ENCODE measurements at places on chromosomes 4 and X. TPM values are rescaled to one million over a fixed set of nuclear protein-coding genes. Genes with fewer than 3 reads are reported as not detected.

GRCh38 chr4:152988721-152989553, 52.8 kb downstream of the FHDC1 start:
- DNase-seq = no peak

DNA sequence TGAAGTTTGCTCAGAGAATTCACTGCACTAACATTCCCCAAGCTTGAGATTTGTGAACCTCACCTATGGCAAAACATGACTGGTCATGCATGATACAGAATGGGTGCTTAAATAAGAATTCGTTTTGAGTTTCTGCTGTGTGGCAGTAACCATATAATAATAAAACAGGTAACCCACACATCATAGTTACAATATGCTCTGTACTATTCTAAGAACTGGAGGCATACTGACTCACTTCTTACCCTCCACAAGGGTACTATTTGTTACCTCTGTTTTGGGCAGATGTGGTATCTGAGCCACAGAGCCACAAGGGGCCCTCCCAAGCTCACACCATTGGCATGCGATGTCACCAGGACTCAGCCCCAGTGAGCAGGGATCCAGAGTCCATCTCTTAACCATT, 17.6 kb downstream of the SLC2A9 start:
- DNase-seq = no peak

DNA sequence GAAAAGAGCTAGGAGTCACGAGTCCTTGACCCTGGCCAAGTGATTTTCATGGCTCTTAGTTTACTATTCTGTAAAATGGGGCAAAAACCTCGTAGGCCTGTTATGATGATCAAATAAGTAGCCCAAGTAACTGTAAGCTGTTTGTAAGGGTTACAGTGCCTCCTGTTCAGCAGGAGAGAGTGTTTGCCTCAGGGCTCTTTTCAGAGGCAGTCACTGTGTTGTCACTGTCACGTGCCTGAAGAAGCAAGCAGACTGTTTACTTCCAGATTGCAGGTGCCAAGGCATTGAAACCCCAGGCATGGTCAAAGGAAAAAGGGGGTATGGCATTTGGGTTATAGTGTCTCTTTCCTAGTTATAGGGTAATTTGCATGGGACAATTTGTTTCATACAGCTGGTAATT, 4.5 kb downstream of the RAB39B start:
- no peak for DNase-seq

- DNase-seq = no peak
Measured at GRCh38 chrX:1484638-1485019, 31.9 kb upstream of the ASMTL start.

- DNase-seq = no peak
Measured at GRCh38 chr4:86855572-86855971, 6.4 kb upstream of the SLC10A6 start.

DNA sequence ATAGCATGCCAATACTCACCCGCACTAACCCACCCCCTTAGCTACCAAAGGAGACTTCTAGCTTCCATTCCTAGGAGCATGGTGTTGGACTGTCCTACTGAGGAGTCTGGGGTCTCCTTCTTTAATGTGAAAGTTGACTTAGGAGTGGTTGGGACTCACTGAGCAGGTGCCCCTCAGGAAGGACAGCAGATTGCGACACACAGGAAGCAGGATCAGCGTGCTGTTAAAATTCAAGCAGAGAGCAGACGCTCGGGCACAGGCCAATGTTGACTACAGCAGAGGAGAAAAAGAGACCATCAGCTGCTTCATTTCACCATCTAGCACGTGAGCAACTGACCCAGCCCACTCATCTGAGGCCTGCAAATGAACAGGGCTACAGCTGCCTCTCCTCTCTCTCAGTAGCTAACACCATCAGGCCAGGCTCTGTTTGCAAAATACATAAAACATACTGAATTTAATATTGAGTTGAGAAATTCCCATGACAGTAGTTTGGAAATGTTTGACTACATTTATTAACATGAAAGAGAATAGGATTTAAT, 10.8 kb downstream of the NOX1 start:
- no peak for DNase-seq

Gene HPGDS
- 1.7 TPM for total RNA-seq

Gene CENPVL1
- not detected for total RNA-seq

GRCh38 chrX:153917869-153918268, 8.2 kb downstream of the ARHGAP4 start:
- DNase-seq = no peak

GRCh38 chrX:134024686-134025377, 39.4 kb upstream of the GPC3 start:
- DNase-seq = no peak

- no peak for DNase-seq
Measured at GRCh38 chr4:156595041-156595440, 376.6 kb downstream of the PDGFC start.

Gene VCX3A
- total RNA-seq = not detected

Gene TLR6
- 2.2 TPM for total RNA-seq

- DNase-seq = no peak
Measured at GRCh38 chr4:145019346-145019745, 78.7 kb downstream of the ANAPC10 start.

- DNase-seq = no peak
Measured at GRCh38 chr4:53841711-53842110, 222.7 kb downstream of the CHIC2 start.

DNA sequence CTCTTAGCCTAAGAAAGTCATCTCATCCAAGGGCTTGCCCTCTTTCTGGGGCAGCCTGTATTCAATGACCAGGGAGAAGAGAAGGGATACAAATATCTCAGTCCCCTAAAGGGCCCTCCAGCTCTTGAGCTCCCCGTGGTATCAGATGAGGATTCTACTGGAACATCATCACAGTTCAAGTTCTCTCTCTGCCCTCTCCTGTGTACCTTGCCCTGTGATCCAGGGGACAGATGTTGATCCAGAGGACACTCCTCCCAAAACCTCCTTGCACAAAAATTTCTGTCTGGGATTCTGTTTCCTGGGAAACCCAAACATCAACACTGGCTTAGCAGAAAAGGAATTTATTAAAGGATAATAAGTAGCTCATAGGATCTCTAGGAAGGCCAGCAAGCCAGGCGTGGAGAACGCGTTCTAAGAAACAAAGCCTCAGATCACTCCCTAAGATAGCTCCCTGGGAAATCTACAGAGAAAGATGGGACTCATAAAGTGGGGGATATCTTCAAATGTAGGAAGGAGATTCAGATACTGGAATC, 296.3 kb upstream of the KLF3 start:
- no peak for DNase-seq

GRCh38 chr4:101512416-101512815, 165.1 kb upstream of the PPP3CA start:
- no peak for DNase-seq

Gene CSAG1
- not detected for total RNA-seq

Gene SMPX
- total RNA-seq = 2.4 TPM

Gene MAGEB10
- total RNA-seq = not detected

Gene IL2RG
- total RNA-seq = 61.0 TPM

DNA sequence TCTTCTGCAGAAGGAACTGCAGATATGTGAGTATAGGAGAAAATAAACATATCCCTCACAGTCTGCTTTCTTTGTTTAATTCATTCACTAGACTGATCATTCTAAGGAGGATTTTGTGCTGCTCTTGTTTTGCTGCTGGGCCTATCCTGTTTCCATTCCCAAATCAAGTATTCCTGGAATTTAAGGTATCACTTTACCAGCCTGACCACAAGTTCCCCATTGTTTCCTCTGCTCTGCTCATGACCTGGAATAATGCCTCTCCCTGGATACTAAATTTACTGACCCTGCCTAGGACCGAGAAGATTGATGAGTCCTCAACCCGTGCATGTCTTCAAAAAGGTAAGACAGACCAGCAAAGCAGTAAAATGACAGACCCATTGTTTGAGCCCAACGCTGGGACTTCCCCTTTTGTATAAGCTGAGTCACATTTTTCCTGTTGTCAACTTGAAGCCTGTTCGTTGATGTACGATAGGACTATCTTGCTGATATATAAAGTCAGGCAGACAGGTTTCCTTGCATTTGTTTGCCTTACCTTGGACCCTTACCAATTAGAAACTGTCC, 85.5 kb upstream of the TET2 start:
- peak; percentile 25 for DNase-seq

DNA sequence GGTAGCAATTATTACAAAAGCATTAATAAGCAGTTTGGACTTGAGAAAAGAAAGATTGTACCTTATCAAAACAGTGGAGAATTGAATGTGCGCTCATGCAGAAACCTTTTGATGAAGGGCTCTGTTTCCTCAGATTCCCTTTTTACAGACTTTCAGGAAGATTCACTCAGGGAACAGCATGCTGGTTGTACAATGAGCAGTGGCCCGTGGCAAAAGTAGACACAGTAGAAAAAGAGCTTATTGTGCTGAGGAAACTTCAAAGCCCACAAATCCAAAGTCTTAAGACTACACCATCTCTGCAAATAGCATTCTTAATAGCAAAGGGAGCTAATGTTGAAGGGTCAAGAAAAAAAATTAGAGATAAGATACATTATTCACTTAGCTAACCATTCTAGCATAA, 858.9 kb downstream of the PDHA2 start:
- DNase-seq = no peak

DNA sequence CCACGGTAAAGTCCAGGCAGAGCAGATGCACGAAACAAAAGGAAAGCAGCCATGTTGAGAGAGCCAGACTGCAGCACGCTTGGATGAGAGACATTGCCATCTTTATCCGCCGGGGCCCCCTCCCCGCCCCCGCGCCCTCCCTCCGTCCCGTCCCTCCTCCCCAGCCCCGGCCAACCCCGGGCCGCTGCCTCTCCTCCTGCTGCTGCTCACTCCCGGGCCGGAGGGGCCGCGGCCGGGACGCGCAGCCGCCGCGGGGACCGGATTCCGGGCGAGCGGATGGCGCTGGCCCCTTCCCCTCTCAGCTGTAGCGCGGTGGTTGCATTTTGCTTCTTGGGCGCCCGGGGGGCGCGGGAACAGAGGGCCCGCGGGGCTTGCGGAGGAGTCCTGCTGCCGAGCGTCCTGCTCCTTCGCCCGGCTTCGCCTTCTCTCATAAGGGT, 542 bp downstream of the RNF150 start:
- peak; percentile 22 for DNase-seq

Gene NAA10
- total RNA-seq = 115 TPM

DNA sequence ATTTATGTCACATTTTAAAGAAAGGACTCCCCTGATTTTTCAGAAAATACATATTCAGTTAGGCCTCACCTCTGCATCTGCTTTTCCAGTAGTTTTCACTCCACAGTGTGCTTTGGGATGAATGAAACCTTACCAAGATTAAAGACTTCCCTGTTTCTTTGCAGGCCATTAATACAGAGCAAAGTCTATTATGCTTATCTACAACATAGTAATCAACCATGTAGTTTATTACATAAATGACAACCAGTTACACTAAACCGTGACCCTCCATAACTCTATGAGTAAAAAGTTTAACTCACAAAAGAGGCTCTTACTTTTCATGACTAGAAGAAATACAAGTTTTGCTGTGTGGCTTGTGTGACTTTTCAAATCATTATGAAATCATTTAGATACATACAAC, 2.3 kb downstream of the LRRC66 start:
- DNase-seq = no peak

GRCh38 chr4:70239884-70240591, 2.4 kb upstream of the CSN3 start:
- DNase-seq = no peak
